ENCODE measurements at places on chromosomes 7 and 10.

GRCh38 chr7:43701929-43702328 lies 27.4 kb downstream of the COA1 start:
- no peak for DNase-seq

DNA sequence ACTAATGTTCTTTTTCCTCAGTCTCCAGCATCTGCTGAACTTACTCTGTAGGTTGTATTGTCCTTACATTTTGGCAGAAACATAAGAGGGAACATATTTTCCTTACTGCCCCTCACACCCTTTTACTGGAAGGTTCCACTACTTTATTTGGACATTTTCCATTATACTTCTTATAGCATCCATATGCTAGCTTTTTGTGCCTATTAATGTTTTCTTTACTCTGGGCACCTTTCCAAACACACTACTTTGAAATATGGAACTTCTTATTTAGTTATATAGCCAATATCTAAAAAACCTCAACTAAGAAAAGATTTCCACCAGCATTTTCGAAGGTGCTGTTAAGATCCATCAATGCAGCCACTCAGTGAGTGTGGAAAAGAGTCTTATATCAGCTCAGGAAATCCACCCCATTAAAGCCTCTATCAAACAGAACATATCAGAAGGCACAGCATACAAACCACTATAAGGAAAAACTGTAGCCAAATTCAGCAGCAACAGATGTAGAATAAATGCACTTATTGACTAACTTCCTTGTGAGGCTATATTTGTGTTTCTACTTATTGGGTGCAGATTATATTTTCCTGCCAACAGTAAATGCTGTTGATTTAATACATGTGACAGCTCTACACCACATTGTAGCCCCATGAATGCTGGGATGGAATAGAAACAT lies 272.5 kb upstream of the SEMA3E start:
- DNase-seq = no peak

DNA sequence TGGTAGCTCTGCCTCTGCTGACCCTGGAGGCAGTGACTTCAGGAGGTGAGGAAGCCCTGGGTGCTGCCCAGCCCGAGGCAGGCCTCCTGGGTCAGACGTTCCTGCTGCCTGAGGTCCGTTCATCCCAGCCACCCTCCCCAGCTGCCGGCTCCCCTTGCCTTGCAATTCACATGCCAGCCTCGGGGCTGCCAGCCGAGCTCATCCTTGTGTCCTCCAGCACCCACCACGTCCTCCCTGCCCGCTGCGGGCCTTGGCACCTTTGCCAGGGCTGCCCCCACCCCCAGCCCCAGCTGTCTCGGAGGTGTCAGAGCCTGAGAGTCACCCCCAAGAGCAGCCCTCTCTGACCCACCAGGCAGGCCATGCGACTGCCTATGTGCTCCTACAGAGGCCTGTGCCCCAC lies 162.1 kb upstream of the RNF32 start:
- DNase-seq = no peak

DNA sequence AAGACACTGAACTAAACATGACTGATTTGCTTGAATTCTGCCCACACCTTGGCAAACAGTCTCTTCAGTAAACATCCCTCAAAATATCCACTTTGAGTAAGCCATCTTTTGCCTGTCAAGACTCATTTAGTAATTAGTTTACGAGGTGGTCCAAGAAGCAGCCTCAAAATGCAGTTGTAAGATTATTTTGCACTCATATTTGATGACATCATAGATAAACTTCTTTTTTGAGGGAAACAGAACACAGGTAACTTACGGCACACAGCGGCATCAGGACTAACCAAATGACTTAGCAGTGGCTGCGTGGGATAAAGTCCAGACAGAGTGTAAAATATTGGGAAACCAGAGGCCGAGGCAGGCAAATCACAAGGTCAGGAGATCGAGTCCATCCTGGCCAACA lies 41.8 kb upstream of the STEAP1B start:
- DNase-seq = no peak

- DNase-seq = no peak
Observed at GRCh38 chr7:133572843-133573242, 320.0 kb downstream of the EXOC4 start.

- DNase-seq = peak; percentile 49
Observed at GRCh38 chr7:44061645-44062179, 3.7 kb downstream of the PGAM2 start.

DNA sequence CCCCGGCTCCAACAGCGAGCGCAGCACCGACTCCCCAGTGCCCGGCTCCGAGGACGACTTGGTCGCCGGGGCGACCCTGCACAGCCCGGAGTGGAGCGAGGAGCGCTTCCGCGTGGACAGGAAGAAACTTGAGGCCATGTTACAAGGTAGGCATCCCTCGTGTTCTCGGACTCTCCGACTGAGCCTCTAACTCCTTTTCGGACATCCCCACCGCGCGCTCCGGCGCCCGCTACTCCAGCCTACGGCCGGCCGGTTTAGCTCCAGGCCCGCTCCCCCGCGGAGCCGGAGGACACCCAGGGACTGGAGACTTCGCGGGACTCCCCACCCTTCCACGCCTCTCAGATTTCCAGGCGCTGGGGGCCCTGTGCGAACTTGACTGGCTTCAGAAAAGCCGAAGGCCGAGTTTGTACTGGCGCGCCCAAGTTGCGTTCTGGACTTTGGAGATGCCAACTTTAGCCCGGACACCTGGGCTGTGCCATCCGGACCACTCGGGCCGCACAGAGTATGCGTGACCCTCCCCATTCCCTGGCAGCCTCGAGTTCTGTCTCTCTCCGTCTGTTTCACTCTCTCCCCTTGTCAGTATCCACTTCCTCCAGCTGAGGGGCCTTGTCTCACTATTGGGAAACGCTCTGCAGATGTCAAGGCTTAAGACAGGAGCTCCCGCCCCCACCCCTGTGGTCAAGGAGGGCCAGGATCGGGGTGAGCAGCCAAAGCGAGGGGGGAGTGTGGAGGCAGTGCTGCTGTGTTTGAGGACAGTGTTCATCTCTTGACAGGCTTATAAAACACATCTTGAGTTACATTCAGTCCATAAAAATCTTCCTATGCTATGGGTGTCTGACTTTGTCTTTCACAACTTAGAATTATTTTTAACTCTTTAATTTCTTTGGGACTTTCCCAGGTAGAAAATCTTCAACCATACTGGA lies 777 bp downstream of the BICC1 start:
- DNase-seq = peak; percentile 85

- DNase-seq = no peak
Observed at GRCh38 chr10:119496273-119496672, 46.2 kb downstream of the RGS10 start.

DNA sequence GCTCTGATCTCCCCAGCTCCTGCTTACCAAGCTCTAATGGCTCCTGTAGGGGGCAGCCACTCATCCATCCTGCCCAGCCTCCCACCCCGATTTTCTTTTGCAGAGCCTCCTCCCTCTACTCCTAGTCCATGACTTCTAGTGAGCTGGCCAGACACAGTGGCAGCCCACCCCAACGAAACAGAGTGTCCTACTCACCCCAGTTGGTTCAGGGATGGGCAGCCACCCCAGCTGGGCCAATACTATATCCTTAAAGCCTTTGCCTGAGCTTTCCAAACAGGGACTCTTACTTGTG lies 77.1 kb downstream of the GRID1 start:
- DNase-seq = peak; percentile 62

- no peak for DNase-seq
Observed at GRCh38 chr7:16603633-16604032, 41.9 kb downstream of the ANKMY2 start.

DNA sequence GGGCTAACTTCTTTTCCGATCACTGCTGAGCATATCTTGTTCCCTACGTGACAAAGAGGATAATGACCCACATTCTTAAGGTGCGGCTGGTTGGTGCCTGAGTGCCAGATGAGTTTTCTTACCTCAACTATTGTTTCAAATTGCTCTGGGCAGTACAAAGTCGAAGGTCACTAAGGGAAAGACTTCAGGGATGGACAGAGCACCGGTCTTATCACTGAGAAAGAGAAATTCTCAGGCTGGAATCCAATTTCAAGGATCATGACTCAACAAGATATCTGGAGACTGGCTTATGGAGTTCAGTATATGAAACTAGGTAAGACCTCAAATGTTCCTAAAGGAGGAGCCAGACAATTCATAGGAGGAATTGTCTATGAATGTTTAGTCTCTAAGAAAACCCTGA lies 780.3 kb downstream of the SUGCT start:
- DNase-seq = no peak

GRCh38 chr10:127123626-127124025 lies 72.8 kb downstream of the INSYN2A start:
- DNase-seq = no peak

- no peak for DNase-seq
Observed at GRCh38 chr10:103800789-103801540, 54.4 kb downstream of the SH3PXD2A start.

- DNase-seq = no peak
Observed at GRCh38 chr10:123848564-123849457, 42.8 kb downstream of the CPXM2 start.

DNA sequence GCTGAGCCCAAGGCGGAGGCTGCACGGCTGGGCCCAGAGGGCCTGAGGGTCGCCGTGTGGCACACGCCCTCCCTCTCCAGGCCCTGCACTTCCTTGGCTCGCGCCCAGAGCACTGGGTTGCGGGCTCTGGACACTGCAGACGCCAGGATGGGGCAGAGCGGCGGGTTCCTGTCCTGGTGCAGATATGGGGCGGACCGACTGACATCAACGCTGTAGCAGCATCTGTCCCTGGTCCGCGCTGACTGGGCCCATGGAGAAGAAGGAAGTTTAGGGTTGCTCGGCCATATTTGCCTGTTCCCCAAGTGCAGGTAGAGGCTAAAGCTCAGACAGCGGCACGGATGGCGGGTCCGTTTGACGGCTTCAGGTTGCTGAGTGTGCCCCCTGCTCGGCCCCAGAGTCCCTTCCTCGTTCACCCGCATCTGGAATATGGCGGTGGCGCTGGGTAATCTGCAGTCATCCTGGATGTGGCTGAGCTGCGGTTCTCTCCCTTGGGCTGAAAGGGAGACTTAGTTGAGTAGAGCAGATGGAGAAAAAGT lies 116.1 kb downstream of the OR13A1 start:
- no peak for DNase-seq

DNA sequence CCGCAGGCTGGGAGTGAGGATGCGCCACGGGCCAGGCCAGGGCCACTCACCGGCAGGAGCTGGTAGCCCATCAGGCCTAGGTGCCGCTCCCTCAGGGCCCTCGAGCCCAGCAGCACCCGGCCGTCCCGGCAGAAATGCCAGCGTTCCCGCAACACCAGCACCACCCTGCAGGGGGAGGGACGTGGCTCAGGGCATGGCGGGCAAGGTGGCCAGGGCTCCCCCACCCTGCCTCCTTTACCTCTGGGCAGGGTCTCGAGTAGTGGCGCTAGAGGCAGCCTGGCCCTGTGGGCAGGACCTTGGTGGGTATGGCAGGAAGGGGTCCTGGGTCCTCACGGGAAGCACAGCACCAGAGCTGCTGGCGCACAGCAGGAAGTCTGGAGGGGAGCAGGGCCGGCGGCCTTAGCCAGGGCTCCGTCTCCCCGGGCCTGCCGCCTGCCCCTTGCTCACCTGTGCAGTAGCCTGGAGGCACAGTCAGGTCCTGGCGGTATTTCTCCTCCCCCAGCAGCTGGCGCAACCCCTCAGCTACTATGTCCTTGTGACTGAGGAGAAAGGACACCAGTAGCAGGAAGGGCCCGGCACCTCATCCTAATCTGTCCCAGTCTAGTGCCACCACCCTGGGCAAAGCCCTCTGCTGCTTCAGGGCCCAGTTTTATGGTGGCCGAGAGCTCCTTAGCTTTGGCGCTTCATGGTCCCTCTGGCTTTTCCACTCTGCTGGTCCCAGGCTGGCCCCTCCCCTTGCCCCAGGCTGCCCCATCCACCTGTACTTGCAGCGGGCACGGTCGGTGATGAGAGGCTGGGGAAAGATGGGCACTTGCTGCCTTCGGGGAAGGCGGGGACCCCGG lies 3.5 kb downstream of the FASTK start:
- no peak for DNase-seq

DNA sequence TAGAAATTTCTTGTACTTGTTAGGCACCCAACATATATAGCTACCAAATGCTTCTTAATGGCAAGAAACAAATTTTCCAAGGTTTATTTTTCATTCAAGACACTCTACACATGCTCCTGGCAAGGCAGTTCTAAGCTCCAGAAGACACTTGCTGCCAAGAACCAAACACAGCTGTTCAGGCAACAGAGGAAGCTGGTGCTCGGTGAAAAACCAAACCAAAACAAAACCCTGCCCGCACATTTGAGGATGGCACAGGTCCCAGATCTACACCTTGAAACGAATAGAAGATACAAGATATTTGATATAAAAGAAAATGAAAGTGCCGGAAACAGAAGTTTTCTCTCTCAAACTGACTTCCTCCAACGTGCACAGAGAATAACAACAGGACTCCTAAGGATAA lies 4.9 kb upstream of the DNTT start:
- DNase-seq = no peak

DNA sequence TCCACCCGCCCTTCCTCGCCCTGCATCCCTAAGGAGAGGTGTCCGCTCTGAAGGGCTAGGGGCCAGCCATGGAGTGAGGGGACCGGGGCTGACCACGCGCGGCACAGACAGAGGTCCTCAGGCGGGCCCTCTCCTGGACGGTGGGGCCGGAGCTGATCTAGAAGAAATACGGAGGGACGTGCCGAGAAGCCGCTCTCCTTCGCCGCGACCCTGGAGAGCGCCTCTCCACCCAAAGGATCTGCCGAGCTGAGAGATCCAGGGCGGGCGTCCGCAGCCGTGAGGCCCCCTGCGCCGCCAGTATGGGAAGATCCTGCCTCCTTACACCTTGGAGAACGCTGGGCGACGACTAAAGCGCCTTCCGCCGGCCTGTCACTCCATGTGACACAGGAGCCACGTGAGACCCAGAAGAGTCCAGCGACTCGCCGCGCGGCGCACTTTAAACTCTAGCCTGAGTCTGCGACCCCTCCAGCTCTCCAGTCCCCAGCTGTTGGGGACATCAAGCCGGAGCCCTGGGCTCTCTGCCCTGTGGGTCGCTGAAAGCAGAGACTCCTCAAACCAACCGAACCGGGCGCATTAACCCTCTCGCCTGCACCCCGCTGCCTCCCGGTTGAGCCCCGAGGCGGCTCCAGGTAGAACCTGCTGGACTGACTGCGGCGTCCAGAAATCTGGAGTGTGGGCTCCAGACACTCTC lies 1.5 kb upstream of the SFMBT2 start:
- peak; percentile 77 for DNase-seq
